ENCODE measurements at places on chromosomes 16 and 17.

- DNase-seq, result no peak
Observed at GRCh38 chr16:55037046-55037445, 106.4 kb downstream of the IRX5 start.

DNA sequence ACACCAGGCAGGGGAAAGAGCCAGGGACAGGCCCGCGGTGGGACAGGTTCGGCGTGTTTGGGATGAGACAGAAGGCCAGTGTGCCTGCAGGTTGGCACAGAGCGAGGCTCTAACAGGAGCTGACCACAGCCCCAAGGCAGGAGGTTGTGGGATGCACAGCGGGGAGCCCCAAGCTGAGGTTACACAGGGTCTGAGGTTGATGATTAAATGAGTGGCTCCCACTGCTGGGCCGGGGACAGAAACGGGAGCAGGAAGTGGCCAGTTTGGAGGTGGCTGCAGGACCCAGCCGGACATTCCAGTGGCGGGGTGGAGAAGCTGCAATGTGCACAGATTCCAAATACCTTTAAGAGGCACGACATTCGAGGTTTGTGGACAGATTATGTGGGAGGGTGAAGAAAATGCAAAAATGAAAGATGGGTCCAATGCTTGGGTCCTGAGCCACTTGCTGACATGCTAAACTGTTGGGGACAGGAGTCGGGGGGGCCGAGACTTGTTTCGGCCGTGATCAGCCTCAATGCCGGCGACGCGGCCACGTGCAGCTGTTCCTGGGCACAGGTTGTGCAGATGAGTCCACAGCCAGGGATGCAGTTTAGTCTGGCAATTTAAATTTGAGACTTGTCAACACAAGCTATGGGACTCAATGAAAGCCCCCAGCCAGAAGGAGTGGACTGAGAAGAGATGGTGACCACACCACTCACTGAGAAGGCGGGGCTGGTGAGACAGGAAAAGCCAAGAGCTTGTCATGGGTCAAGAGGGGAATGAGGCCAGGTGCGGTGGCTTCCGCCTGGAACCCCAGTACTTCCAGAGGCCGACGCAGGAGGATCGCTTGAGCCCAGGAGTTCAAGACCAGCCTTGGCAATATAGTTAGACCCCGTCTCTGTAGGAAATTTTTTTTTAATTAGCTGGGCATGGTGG is 8.7 kb downstream of the ENPP7 start:
- no peak for DNase-seq

GRCh38 chr17:19539841-19540311 is 6.2 kb downstream of the SLC47A1 start:
- DNase-seq, result no peak

- no peak for DNase-seq
Observed at GRCh38 chr17:39618246-39618913, 8.4 kb upstream of the PPP1R1B start.

DNA sequence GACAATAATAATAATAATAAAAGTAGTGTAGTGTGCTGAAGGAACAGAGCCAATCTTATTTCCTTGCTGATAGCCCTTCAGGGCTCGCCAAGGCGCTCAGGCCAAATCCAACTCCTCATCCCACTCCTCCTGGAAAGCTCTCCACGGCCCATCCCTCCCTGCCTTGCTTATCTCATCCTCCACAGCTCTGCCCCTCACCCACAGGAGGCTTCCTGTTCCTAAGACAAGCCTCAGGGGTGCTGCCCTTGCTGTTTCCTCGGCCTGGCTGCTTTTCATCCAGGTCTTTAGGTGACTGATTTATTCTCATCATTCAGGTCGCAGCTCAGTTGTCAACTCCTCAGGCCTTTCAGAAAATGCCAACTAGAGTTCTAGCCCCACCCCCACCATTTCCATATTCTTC is 11.2 kb downstream of the GTF3C1 start:
- DNase-seq, result no peak

DNA sequence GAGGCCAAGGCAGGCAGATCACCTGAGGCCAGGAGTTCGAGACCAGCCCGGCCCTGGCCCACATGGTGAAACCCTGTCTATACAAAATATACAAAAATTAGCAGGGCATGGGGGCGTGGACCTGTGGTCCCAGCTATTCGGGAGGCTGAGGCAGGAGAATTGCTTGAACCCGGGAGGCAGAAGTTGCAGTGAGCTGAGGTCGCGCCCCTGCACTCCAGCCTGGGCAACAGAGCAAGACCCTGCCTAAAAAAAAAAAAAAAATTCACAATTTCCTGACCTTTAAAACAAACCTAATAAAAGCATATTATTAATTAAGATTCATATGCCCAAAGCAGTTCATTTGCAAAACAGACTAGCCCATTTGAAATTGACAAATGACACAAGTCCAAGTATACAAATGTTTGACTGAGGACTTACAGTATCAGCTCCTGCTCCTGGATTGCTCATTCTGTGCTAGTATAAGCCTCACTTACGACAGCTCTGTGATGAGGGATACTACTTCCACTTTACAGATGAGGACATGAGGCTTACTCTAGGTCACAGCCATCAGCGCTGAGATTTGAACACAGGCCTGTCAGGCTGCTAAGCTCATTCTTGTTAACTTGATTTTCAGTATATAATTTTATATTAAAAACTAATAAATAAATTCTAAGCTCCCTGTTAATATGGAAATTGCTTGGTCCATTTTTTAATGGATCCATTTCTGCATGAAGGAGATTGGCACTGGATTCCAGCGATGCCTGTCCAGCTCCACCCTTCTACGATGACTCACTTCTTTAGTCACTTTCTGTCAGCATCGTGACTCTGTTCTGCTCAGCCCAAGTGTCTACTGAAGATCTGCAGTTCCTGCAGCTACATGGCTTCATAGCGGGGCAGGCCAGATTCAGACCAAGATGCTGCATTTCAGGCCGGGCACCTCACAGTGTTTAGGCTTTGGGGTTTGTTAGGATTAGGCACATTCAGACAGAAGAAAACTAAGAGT is 88.2 kb downstream of the WDR59 start:
- no peak for DNase-seq
